ENCODE measurements at places on chromosomes 2 and 18. TPM values are rescaled to one million over a fixed set of nuclear protein-coding genes. Genes with fewer than 3 reads are reported as not detected.

DNA sequence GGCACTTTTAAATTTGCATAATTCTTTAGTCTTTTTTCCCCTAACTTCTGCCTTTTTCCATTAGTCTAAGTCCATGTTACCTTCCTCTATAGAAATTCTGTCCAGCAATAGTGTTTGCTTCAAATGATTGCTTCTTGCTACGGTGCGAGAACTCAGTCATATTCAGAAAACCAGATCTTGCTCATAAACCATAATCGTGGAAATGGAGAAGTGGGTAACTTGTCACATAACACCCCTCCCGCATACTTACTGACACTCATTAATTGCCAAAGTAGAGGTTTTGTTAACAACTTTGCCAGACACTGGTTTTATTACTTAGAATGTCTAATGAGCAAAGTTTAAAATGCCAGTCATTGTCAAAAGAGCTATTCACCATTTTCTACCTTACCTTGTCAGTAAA, 94.3 kb upstream of the TWSG1 start:
- no peak for DNase-seq

DNA sequence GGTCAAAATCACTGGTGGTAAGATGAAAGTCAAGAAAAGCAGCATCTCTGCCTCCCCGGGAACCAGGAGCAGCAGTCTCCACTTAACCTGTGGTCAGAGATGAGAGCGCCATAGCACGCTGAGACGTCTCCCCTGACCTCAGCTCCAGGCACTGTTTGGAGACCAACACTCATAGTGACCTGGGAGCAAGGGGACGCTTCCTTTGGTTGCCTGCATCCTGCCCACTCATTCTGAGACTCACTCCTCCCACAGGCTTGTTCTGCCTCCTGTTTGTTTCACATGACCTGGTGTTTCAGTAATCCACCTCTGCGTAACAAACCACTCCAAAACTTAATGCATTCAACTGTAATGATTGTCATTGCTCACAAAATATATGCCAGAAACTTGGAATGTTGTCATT, 139.3 kb downstream of the ACOXL start:
- no peak for DNase-seq

IL37 gene
- not detected for total RNA-seq

- DNase-seq, result no peak
These were observed 830 bp downstream of the DNER start for GRCh38 chr2:229713371-229714079.

DNA sequence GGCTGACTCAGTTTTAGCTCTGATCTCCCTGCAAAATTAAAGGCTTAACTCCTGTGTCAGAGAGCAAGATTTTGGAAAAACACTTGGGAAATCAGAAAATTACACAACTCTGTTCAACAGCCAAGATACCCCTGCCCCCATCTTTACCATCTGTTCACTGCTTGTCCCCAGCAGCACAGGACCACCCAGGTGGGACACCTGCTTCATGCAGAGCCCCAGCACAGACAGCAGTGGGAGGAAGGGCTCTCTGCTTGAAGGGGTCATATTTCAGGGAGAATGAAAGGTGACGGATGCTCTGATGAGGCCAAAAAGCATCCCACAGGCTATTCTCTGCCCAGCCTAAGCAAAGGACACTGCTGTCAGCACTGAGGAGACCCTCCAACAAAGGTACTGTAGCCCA, 584.6 kb upstream of the KLHL29 start:
- no peak for DNase-seq

RNF125 gene
- total RNA-seq, result 1.7 TPM

DNA sequence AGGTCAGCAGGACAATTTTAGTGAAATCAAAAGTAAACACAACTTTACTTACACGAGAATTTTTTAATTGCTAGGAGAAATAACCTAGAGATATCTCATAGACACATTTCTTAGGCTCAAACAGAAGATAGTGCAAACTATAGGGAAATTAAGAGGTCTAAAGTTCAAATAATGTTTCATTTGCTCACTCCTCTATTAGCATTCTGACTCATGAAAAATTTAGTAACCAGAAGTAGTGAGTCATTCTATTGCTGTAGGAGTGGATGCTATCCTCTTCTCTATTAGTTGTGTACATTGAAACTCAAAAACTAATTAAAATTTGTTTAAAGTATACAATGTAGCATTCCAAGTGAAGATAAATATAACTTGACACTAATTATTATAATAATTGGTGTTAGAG, 908.3 kb upstream of the TMEFF2 start:
- DNase-seq, result no peak

DNA sequence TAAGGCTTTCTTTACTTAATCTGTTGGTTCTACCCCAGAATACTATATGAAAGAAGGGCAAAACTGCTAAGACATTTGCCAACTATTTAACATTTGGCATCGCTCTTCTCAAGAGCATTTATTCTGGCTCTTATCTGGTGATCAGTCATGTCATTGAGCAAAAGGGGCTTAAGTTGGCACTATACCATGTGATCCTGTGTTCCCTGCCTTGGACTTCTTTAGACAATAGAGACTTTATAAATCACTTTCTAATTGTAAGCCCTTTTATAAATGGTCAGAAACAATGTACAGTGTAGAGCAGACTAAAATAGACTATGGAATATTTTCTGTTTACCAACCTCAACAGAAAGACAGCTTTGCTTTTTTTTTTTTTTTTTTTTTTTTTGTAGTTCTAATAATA, 52.1 kb downstream of the GTF3C3 start:
- no peak for DNase-seq

DNA sequence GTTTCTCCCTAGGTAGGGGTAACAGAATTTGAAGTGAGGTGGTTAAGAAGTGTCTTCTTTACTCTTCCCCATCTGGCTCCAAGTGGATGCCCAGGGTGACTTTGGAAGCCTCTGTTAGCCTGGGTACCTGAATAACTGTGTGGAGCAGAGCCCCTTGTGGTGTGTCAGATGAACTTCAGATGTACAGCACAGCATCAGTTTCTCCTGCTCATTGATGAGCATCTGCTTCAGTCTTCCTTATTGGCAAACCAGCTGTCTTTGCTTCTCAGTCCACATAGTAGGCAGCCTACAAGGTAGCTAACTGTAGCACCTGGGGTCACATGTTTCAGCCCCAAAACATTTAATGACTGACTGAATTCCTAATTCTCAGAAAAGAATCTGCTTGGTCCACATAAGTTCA, 56.2 kb upstream of the ATP8B1 start:
- DNase-seq, result no peak

GRCh38 chr2:160666154-160667060, 172.8 kb upstream of the RBMS1 start:
- DNase-seq, result no peak

UPP2 gene
- total RNA-seq, result not detected

DNA sequence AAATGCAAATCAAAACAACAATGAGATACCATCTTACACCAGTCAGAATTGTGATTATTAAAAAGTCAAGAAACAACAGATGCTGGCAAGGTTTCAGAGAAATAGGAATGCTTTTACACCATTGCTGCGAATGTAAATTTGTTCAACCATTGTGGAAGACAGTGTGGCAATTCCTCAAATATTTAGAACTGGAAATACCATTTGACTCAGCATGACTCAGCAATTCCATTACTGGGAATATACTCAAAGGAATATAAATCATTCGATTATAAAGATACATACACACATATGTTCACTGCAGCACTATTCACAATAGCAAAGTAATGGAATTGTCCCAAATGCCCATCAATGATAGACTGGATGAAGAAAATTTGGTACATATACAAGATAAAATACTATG, 516.7 kb downstream of the ERBB4 start:
- no peak for DNase-seq

DNA sequence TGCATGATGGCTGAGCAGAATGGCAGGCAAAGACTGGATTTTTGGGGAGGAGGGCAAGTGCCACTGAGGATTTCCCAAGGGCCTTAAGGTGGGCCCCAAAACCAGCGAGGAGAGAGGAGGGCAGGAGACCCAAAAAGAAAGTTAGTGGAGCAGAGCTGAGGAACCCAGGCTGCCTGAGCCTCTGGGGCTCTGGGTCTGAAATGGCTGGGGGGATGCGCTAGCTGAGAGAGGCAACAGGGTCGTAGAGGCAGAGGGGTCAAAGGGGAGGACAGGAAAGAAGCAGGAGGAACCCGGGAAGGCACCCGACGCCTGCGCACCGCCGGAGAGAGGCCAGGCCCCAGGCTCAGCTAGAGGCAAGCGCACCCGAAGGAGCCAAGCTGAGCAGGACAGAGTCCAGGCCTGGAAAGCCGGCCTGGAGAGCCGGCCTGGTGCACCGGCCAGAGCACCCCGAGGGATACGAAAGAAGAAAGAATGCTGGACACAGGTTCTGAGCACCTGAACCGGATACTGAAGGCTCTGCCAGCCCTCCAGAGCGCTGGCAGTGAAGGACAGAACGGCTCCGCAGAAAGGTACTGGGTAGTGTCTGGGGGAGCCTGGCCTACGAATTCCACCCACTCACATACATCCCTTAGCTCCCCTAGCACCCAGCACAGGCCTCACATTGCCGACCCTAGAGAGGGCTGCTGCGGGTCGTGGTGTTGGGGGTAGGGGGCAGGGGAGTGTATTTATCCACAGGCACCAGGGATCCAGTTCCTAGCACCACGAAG, 39.5 kb upstream of the ATP6V1B1 start:
- DNase-seq, result no peak

PDE1A gene
- 2.1 TPM for total RNA-seq

DNA sequence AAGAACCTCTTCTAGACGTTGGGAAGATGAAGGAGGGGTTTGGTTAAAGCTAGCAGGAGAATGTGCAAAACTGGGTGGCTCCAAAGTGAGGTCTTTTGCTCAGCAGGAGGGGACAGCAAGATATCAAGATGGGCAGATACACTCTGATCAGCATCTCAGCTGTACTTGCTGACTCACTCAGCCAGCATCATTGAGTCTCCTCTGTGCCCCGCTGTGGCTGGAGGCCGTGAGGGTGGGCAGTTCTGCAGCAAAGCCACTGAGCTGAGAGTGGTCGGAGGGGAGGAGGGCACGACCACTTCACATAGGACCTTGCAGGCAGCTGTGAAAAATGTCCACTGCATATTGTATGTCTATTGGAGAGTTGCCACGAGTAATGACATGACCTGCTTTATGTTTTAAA, 152.0 kb downstream of the CAPN13 start:
- DNase-seq, result no peak
